IMR-90 (cell line): ENCODE measurements at places on chromosomes 2 and 18. TPM values are rescaled to one million over a fixed set of nuclear protein-coding genes. Genes with fewer than 3 reads are reported as not detected.

- H3K4me3 ChIP-seq: no peak overlapping the region
- no peaks in the 10 kb centered on the region for H3K27me3 ChIP-seq
- peak; percentile 40 for DNase-seq
- H3K4me1 ChIP-seq: no peaks in the 10 kb centered on the region
These were observed 149.3 kb upstream of the ALPP start for GRCh38 chr2:232228971-232229894.

GRCh38 chr2:99181624-99182000 is 628 bp downstream of the MRPL30 start:
- H3K27me3 ChIP-seq: no peaks in the 10 kb centered on the region
- H3K4me1 ChIP-seq: no peaks in the 10 kb centered on the region; the same call in 1 of the 2 replicates
- 0 out of 2 replicates have a peak overlapping the region, but pooled peaks have one; percentile 47 for H3K27ac ChIP-seq
- H3K4me3 ChIP-seq: peak overlapping the region; percentile 75
- peak; percentile 1 for DNase-seq
- H3K36me3 ChIP-seq: no peaks in the 10 kb centered on the region

DNA sequence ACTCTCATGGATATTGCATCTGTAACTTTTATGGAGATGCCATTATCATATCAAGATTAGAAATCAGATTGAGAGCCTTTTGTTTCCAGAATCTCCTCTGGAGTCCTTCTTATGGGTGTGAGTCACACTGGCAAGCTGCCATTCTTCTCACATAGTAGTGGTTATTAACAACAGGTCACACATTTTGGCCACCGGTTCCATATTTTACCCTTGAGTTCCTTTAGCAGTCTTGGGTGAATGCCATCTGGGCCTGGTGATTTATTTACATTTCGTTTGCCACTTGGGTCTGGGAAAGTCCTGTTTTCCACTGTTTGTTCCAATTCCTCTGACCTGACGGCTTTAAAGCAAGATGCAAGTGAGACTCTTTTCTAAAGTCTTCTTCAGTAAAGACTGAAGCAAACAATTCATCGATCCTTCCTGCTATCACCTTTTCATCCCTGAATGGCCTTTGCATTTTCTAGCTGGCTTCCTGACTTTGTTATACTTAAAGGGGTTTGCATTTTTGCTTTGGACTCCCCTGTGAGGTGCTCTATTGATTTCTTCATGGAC is 80.5 kb upstream of the CAVIN2 start:
- peak; percentile 74 for DNase-seq
- H3K27ac ChIP-seq: no peak overlapping the region
- peaks cover 7% of the 10 kb centered on the region for H3K4me1 ChIP-seq

- H3K27ac ChIP-seq: peak overlapping the region; percentile 91
- no peak for DNase-seq
- H3K27me3 ChIP-seq: no peaks in the 10 kb centered on the region
- peaks cover 4% of the 10 kb centered on the region for H3K36me3 ChIP-seq
- peak overlapping the region; percentile 67 for H3K4me3 ChIP-seq
- peaks cover 7% of the 10 kb centered on the region for H3K4me1 ChIP-seq
These were observed 448 bp downstream of the YPEL5 start for GRCh38 chr2:30147196-30147714.

DNA sequence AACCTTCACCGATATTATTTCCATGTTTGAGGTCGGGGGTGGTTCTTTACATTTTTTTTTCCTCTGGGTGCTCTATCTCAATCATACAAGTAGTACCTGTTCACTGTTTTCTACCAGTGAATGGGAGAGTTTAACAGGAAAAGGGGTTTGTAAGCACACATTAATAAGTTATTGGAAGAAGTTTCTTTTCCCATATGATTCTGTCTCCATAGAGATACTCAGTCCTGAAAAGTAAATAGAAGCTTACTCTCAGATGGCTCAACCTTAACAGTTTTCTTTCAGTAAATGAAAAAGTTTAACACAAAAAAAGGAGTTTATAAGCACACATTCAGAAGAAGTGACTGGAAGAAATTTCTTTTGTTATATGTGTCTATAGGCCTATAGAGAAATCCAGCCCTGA is 995.6 kb upstream of the SLC39A10 start:
- no peak overlapping the region for H3K27ac ChIP-seq
- no peaks in the 10 kb centered on the region for H3K4me1 ChIP-seq
- DNase-seq: no peak
- H3K4me3 ChIP-seq: no peak overlapping the region

- no peak overlapping the region for H3K4me3 ChIP-seq
- no peak overlapping the region for H3K27ac ChIP-seq
These were observed 201.5 kb upstream of the ITGA4 start for GRCh38 chr2:181255651-181256050.

- H3K27ac ChIP-seq: peak overlapping the region; percentile 18; the same call in 1 of the 2 replicates
- no peak overlapping the region for H3K4me3 ChIP-seq
- H3K36me3 ChIP-seq: peaks cover 11% of the 10 kb centered on the region
- no peaks in the 10 kb centered on the region for H3K27me3 ChIP-seq
- H3K4me1 ChIP-seq: peaks cover 27% of the 10 kb centered on the region
These were observed 38.2 kb downstream of the CRIM1 start for GRCh38 chr2:36393738-36394256.

- DNase-seq: no peak
- H3K4me3 ChIP-seq: no peak overlapping the region
- peaks cover 3% of the 10 kb centered on the region; the same call in 1 of the 2 replicates for H3K27me3 ChIP-seq
- no peak overlapping the region for H3K27ac ChIP-seq
- H3K4me1 ChIP-seq: peaks cover 9% of the 10 kb centered on the region
These were observed 134.5 kb upstream of the TNP1 start for GRCh38 chr2:216994353-216994854.

GRCh38 chr2:6184532-6185292 is 492.5 kb downstream of the SOX11 start:
- peak; percentile 66 for DNase-seq
- no peak overlapping the region for H3K27ac ChIP-seq
- H3K36me3 ChIP-seq: no peaks in the 10 kb centered on the region
- no peaks in the 10 kb centered on the region for H3K27me3 ChIP-seq

DNA sequence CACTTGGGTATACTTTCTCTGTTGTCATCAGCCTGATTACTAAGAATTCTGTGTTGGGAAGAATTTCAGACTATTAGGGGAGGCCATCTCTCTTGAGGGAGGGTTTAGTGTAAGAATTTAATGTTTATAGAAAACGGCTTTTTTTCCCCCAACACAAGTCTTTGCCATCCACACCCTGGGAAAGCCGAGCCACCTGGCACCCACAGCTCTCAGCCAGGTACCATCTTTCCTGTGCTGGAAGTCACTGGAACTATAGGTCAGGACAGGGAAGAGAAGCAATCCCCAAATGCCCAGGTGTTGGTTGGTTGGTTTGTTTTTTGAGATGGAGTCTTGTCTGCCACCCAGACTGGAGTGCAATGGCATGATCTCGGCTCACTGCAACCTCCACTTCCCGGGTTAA is 155.1 kb downstream of the SMAD7 start:
- peaks cover 33% of the 10 kb centered on the region for H3K36me3 ChIP-seq
- no peak overlapping the region for H3K27ac ChIP-seq
- no peak for DNase-seq
- peaks cover 3% of the 10 kb centered on the region; the same call in 1 of the 2 replicates for H3K4me1 ChIP-seq

GRCh38 chr18:33660696-33661310 is 82.8 kb downstream of the ASXL3 start:
- H3K4me1 ChIP-seq: no peaks in the 10 kb centered on the region; the same call in 1 of the 2 replicates
- DNase-seq: peak; percentile 16
- H3K4me3 ChIP-seq: no peak overlapping the region
- no peaks in the 10 kb centered on the region for H3K36me3 ChIP-seq
- H3K27me3 ChIP-seq: no peaks in the 10 kb centered on the region
- H3K27ac ChIP-seq: no peak overlapping the region

- H3K4me1 ChIP-seq: peaks cover 4% of the 10 kb centered on the region
- no peaks in the 10 kb centered on the region for H3K36me3 ChIP-seq
- H3K27me3 ChIP-seq: no peaks in the 10 kb centered on the region; the same call in 1 of the 2 replicates
- H3K4me3 ChIP-seq: no peak overlapping the region
These were observed 43.6 kb downstream of the SETBP1 start for GRCh38 chr18:44724105-44724778.

GRCh38 chr2:58749041-58749440 is 507.9 kb upstream of the FANCL start:
- DNase-seq: no peak
- H3K4me1 ChIP-seq: no peaks in the 10 kb centered on the region
- H3K36me3 ChIP-seq: no peaks in the 10 kb centered on the region
- no peak overlapping the region for H3K4me3 ChIP-seq
- no peaks in the 10 kb centered on the region for H3K27me3 ChIP-seq

DNA sequence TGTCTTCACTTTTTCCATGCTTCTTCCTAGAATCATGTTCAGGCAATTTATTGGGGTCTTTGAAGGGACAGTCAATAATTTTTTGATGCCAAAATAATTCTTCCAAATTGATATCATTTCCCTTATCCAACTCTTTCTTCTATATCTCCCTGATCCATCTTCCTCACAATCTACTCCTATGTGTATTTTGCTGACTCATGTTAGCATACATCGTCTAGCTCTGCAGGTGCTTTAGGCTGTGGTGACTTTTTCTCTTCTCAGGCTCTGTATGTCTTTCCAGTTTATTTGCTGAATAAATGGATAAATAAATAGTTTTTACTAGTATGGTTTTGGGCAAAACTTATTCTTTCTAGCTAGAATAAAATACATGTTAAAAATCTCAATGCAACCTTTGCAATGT is 1650.9 kb upstream of the TMEFF2 start:
- H3K4me3 ChIP-seq: no peak overlapping the region
- H3K4me1 ChIP-seq: no peaks in the 10 kb centered on the region
- H3K27ac ChIP-seq: no peak overlapping the region
- H3K27me3 ChIP-seq: no peaks in the 10 kb centered on the region
- no peak for DNase-seq
- no peaks in the 10 kb centered on the region for H3K36me3 ChIP-seq

DNA sequence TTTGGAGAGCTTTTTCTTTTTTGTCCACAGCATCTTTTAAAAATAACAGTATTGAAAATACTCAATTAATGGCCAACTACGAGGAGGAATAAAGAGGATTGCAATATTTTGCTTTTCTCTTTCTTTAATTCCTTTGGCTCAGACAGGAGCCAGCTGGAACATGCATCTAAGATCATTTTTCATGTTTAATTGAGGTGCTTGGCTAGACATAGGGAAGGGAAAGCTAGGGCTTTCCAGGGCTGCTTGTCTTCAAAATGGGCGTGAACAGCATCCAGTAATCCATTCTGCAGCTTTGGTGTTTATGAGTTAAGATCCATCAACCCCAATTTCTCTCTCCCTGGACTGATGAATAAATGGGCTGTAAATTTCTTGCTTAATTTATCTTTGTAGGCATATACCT is 323.0 kb downstream of the PTPRM start:
- H3K27ac ChIP-seq: no peak overlapping the region
- H3K27me3 ChIP-seq: no peaks in the 10 kb centered on the region
- DNase-seq: no peak
- H3K4me3 ChIP-seq: no peak overlapping the region
- peaks cover 3% of the 10 kb centered on the region; the same call in 1 of the 2 replicates for H3K4me1 ChIP-seq

- H3K27ac ChIP-seq: no peak overlapping the region
- H3K36me3 ChIP-seq: no peaks in the 10 kb centered on the region
- DNase-seq: peak; percentile 73
- H3K4me1 ChIP-seq: no peaks in the 10 kb centered on the region; the same call in 1 of the 2 replicates
- no peaks in the 10 kb centered on the region for H3K27me3 ChIP-seq
These were observed 361.2 kb upstream of the GALNT5 start for GRCh38 chr2:156896294-156896693.

GRCh38 chr2:101310090-101310833 is 1.8 kb upstream of the RNF149 start:
- no peak for DNase-seq
- H3K36me3 ChIP-seq: no peaks in the 10 kb centered on the region
- no peak overlapping the region for H3K4me3 ChIP-seq
- H3K4me1 ChIP-seq: peaks cover 12% of the 10 kb centered on the region
- H3K27ac ChIP-seq: no peak overlapping the region

ASNSD1 gene
- 35.7 and 67.5 TPM in 2 replicates for total RNA-seq

IMMT gene
- 87.3 and 90.0 TPM in 2 replicates for total RNA-seq

SERPINB5 gene
- not detected in 2 replicates for total RNA-seq

CYS1 gene
- total RNA-seq: under 0.01 and 0.28 TPM in 2 replicates
